ENCODE measurements at places on chromosomes 7 and 10.
A peak's percentile ranks its signal among the peaks of the same experiment; 100 is the strongest.

DNA sequence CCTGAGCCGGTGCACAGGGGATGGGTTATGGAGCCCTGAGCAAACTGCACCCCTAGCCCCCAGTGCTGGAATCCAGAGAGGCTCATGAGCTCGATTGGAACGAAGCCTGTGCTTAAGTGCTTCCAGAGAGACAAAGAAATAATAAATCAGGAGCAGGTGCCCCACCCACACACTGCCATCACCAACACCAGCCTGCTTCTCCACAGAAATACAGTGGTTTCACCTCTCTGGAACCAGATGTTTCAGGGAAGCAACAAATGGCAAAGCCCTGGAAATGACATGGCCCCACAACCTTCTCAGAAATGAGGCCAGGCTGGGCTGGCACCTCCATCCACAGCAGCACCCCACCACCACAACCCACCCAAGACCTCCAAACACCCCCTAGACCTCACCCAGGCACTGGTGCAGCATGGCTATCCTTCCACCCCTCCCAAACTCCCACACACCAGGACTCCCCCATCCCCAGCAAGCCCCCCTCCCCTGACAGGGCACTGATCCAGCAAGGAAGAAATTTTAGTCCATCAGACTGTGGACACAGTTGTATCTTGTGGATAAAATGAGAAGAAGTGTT is 4.1 kb upstream of the SLC18A3 start:
- no peak for DNase-seq

DNA sequence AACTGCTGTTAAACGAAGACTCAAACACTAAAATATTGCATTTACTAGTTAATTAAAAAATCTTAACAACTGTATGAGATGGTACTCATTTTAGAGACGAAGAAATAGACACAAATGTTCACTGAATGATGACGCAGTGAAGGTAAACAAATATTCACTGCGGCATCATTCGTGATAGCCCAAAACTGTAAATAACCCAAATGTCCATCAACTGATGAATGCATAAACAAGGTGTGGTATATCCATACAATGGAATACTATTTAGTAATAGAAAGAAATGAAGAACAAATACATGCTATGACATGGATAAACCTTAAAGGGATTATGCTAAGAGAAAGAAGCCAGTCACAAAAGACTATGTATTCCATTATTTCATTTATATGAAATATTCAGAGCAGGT is 51.4 kb downstream of the CDK6 start:
- no peak for DNase-seq

- no peak for DNase-seq
Measured at GRCh38 chr10:108849688-108850087, 1073.6 kb downstream of the XPNPEP1 start.

DNA sequence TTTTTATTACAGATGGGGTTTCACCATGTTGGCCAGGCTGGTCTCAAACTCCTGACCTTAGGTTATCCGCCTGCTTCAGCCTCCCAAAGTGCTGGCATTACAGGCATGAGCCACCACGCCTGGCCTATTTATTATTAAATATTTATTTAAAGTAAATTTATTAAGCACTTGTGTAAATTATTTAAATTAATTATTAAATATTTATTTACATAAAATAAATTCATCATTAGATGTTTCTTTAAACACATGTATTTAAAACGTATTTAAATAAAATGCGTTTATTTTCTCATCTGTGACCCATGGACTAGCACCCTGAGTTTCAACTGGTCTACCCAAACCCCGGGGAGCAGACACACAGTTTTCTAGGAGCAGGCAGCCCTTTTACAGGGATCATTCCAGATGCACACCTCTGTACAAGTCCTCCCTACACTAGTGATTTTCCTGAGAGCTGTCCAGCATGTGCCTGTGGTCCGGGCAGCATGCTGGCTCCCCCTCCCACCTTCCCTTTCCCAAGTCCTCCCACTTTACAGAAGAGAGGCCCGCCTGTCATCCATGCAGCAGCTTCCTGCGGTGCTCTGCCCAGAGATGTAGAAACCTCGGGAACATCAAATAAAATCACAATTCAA is 89.2 kb upstream of the ATP6V0A4 start:
- no peak for DNase-seq

GRCh38 chr10:75681334-75681733 is 249.9 kb downstream of the LRMDA start:
- DNase-seq = no peak

DNA sequence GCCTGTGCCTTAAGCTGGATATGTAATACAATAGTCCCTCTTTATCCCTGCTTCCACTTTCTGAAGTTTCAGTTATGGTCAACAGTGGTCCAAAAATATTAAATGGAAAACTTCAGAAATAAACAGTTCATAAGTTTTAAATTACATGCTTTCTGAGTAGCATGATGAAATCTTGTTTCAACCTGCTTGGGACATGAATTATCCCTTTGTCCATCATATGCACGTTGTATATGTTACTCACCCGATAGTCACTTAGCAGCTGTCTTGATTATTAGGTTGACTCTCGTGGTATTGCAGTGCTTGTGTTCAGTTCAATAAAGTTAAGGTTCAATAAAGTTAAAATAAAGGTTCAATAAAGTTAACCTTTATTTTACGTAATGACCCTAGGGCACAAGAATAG is 25.5 kb downstream of the C1GALT1 start:
- DNase-seq = no peak

DNA sequence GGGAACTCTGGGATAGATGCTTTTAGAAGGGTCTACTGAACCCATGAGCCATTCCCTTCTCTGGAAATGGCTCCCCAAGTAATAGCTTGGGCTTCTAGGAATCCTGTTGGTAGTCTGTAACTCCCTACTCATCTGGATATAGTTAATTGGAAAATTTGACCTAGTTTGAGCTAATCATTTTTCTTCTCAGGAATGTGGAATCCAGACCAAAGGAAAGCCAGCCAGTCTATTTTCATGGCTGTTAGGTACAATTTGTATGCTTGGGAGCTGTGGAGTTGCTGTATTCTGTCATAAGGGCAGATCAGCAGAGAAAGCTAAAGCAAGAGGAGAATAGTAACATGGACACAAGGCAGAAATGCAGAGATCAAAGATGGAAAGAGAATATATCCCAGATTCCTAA is 71.6 kb upstream of the C1GALT1 start:
- no peak for DNase-seq

- no peak for DNase-seq
Measured at GRCh38 chr7:93894966-93895640, 4.5 kb upstream of the TFPI2 start.

DNA sequence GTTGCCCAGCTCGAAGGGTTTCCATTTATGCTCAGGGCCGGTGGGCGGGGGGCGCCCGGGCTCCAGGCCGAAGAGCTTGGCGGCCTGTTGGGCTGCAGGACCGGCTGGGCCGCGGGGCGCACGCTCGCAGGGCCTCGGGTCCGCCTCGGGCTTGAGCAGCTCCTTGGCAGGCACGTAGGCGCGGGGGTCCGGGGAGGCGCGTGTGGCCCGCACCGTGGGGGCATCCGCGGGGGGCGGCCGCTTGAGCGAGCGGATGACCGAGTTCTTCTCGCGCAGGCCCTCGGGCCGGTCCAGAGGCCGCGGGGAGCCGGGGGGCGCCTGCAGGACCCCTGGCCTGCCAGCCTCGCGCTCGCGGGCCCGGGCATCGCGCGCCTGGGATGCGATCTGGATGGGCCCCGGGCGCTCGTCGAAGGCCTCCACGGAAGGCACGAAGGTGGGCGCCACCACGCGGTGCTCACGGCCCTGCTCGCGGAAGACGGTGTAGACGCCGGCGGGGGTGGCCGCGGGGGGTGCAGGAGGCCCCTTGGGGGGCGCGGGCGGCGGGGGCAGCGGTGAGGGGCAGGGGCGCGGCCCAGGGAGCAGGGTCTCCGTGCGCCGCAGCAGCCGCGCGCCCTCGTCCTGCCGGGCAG is 35.2 kb downstream of the TNRC18 start:
- no peak for DNase-seq

DNA sequence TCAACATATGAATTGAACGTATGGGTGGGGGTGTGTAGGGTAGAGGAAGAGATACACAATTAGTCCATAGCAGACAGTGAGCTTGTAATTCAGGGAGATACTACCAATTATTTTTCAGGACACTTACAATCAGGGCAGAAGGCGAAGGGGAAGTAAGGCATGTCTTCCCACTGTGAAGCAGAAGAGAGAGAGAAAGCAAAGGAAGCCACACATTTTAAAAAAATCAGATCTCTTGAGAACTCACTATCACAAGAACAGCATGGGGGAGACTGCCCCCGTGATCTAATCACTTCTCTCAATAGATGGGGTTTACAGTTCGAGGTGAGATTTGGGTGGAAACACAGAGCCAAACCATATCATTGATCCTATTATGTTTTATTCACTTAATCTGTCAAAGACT is 116.4 kb upstream of the RPA3 start:
- DNase-seq = no peak

- peak; percentile 68 for DNase-seq
Measured at GRCh38 chr7:11212080-11212711, 238.5 kb downstream of the PHF14 start.

- DNase-seq = no peak
Measured at GRCh38 chr7:18455606-18456005, 39.9 kb upstream of the HDAC9 start.

GRCh38 chr10:103510046-103510685 is 16.7 kb downstream of the NEURL1 start:
- DNase-seq = no peak

- DNase-seq = no peak
Measured at GRCh38 chr10:127694580-127695193, 42.3 kb upstream of the FOXI2 start.

- no peak for DNase-seq
Measured at GRCh38 chr7:147759327-147759943, 831.1 kb upstream of the C7orf33 start.

DNA sequence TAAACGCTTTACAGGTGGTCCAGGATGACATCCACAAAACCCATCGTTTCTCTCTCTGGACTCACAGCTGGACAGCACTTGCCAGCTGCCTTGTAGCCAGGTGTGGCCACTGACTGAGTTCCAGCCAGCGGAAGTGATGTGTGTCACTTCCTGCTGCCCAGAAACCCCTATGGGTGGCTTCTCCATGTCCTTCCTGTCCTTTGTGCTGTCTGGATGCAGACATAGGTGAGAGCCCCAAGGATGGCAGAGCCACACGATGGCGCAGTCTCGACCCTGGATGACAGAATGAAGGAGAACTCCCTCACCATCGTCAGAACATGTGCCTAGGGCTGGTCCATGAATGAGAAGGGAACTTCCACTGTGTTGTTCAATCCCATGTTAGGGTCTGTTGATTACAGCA is 22.1 kb downstream of the NMT2 start:
- DNase-seq = no peak

DNA sequence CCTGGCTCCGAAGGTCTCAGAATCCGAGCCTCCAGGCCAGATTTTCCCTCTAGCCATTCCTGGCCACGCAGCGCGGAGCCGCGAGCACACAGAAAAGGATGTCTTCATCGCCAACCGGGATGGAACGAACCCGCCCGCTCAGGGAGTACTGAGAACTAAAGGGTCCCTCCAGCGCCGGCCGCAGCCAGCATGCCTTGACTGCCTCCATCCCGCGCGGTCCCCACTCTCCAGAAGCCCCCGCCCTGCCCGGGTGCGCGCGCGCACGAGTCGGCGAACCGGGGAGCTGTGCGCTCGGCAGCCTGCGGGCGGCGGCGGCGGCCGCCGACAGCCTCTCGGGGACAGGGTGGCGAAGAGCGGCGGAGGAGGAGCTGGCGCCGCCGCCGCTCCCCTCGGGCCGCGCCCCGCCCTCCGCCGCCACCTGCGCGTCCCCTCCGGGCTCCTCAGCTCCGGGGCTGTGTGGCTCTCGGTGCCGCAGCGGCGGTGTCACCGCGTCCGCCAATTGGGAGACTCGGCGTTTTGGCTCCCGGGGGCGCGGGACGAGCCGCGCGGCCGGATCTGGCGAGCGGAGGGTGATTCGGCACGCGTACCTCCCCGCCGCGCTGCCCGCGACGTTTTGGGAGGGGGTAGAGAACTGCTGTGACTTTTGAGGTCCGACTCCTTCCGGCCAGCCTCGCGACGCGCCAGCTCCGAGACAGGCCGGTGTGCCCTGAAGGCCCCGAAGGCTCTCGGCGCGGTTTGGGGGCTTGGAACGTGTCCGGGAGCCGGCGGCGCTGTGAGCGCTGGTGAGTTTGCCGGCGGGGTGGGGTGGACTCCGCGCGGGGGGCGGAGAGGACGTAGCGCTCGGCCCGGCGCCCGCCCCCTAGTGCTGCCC is 453 bp upstream of the GALNT17 start:
- peak; percentile 67 for DNase-seq

- DNase-seq = no peak
Measured at GRCh38 chr10:79222186-79222585, 125.1 kb upstream of the PPIF start.

- no peak for DNase-seq
Measured at GRCh38 chr7:46432708-46433107, 511.6 kb upstream of the IGFBP3 start.

- DNase-seq = no peak
Measured at GRCh38 chr10:48649349-48649944, 35.2 kb upstream of the WDFY4 start.

GRCh38 chr7:1861799-1862458 is 191.9 kb downstream of the ELFN1 start:
- DNase-seq = no peak

DNA sequence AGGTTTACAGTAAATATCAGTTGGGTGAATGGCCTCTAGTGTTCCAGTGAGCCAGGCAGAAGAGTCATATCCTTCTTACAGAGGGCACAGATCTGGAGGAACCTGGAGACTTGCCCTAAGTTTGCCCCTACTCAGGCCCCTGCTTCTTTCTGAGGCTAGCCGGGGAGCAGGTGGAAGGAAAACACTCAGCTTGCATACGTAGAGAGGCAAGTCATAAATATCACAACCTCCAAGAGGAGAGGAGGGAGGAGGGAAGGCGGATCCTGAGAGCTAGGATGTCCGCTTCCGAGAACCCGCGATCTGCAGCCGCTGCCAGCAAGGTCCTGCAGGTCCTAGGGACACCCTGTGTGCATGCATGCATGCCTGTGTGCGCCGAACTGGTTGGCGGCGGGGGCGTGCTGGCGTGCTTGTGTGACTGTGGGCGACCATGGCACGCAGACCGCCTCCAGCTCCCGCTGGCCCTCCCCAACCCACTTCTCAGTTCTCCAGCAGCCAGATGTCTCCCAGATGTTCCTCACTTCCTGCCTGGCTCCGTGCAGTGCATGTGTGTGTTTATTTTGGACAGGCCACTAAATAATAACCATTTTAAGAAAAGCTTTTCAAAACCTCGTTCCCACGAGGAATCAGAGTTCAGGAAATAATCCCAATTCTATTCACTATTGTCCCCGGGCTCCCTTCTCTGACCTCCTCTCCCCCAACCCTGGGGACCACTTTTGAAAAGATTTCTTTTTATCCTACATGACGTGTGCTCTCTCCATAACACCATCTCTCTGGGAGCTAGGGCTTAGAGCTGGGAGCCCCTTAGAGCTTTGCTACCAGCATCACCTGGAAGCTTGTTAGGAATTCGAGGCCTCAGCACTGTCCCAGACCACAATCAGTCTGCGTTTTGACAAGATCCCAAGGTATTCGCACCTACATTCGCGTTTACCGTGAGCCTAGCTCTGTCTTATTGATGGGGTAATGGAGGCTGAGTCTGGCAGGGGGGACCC is 32.4 kb downstream of the UNC5B start:
- no peak for DNase-seq

Measured in NCI-H1105 (cell line).